ENCODE measurements at places on chromosomes 1 and 21.

DNA sequence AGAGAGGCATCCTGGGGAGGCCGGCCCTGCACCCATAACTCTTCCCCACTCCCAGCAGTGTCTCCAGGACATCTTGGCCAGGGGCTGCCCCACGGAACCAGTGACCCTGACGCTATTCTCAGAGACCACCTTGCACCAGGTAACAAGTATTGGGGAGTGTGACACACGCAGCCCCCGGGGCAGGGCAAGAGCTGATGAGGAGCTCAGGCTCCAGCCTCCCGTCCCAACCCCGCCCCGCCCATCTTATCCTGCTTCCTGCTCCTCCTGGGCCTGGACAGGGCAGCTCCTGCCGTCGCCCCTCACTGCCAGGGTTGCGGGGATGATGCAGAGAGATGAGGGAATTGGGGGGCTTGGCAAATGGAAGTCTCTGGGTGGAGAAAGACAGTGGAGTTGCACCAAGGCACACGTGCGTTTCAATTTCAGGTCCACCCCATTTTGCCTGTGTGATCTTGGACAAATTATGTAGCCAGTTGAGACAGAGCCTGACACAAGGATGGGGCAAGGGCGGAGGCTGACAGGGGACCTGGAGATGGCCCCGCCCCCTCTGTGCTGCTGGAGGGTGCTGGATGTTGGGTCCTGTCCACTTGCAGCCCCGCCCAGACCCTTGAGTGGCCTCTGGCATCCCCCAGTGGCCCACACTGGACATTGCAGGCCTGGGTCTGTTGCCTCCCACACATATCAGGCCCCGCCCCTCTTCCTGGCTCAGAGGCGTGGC, 10.7 kb downstream of the CLCNKA start:
- DNase-seq: peak; percentile 58

GRCh38 chr1:2203671-2204414, 9.3 kb upstream of the FAAP20 start:
- DNase-seq: no peak

DNA sequence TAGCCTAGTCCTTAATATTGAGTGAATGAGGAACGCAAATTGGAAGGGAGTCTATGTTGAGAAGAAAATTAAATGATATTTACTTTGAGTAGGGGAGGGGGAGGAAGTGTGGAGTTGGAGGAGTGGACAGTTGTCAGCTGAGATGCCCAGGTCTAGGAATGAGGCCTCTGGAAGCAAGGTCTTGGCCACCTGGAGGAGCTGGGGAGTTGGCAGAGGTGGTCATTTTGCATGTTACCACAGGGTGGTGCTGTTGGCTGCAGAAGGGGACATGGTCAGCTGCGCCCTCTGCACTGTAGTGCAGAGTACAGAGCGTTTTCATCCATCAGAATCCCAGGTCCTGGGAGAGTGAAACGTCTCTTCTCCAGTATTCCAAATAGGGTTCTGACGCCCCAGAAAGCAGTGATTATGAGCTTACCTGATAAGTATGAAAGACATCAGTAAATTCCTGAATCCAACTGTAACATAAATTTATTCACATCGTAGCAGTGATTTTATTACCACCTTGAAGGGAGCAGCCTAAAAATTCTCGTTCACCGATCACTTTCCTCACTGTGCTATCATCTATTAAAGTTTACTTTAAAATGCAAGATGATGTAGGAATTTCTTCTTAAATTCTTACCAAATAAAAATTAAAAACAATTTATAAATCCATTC, 13.8 kb downstream of the PARK7 start:
- DNase-seq: peak; percentile 23

- peak; percentile 80 for DNase-seq
Observed at GRCh38 chr21:38303300-38303699, 46.5 kb downstream of the KCNJ15 start.

DNA sequence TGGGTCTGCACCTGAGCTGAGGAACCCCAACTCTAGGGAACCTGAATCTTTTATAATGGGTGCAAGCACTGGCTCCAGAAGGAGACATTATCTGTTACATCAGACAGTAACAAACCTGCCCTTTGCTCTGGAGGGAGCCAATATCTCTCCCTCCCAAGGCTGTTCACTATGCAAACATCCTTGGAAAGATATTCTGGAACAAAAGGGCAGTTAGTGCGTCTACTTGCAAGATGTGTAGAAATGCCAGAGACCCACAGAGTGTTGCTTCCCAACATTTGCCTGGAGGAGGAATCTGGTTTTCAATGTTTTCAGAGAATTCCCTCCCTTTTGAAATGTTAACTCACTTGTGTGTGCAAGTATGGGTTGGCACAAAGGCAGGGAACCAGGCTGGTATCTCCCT, 31.9 kb downstream of the UMODL1 start:
- no peak for DNase-seq
